ENCODE measurements at places on chromosomes 7 and 10. TPM values are rescaled to one million over a fixed set of nuclear protein-coding genes. Genes with fewer than 3 reads are reported as not detected.

The PPP1R9A gene
- 1.6 TPM for total RNA-seq

The HUS1 gene
- 59.3 TPM for total RNA-seq

DNA sequence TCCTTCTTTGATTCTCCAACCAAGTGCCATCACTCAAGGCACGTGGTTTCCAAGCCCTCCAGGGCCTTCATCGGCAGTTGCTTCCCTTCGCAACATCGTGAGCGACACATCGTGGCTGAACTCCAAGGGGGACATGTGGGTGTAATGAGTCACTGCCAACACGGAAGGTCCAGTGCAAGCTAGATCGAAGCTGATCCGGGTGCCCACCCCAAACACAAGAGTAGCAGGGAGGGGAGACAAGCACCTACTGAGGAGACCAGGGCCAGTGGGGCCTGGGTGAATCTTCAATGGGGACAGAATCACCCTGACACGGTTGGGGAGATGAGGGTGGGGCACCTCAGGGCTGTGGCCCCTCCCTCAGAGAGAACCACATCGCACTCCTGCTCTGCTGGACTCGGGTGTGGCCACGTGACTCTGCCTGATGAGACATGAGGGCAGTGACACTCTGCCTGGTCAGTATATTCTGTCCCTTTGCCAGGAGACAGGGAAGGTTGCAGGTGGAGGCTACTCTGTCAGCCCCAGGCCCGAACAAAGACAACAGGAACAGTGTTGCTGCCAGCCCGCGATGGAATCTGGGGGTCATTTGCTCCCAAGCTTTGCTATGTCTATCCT, 36.8 kb upstream of the HSPA12A start:
- no peak overlapping the region for H3K4me3 ChIP-seq
- no peak overlapping the region for H3K27ac ChIP-seq
- H3K36me3 ChIP-seq = no peaks in the 10 kb centered on the region
- DNase-seq = no peak
- H3K27me3 ChIP-seq = no peaks in the 10 kb centered on the region
- H3K4me1 ChIP-seq = no peaks in the 10 kb centered on the region

- H3K4me3 ChIP-seq = no peak overlapping the region
- H3K27me3 ChIP-seq = no peaks in the 10 kb centered on the region
- peaks cover 24% of the 10 kb centered on the region for H3K4me1 ChIP-seq
- H3K36me3 ChIP-seq = no peaks in the 10 kb centered on the region
These were observed 9.7 kb upstream of the PPP1R35 start for GRCh38 chr7:100446040-100446439.

- no peaks in the 10 kb centered on the region for H3K27me3 ChIP-seq
- no peak overlapping the region for H3K4me3 ChIP-seq
- H3K36me3 ChIP-seq = no peaks in the 10 kb centered on the region
- no peak for DNase-seq
- H3K27ac ChIP-seq = no peak overlapping the region
These were observed 174.9 kb upstream of the NPS start for GRCh38 chr10:127374074-127374680.

Measured in natural killer cell (primary cell).